ENCODE measurements at places on chromosomes 2 and 18.
A peak's percentile ranks its signal among the peaks of the same experiment; 100 is the strongest.

- no peak for DNase-seq
These were observed 197.3 kb downstream of the ANKRD30B start for GRCh38 chr18:14945286-14945685.

DNA sequence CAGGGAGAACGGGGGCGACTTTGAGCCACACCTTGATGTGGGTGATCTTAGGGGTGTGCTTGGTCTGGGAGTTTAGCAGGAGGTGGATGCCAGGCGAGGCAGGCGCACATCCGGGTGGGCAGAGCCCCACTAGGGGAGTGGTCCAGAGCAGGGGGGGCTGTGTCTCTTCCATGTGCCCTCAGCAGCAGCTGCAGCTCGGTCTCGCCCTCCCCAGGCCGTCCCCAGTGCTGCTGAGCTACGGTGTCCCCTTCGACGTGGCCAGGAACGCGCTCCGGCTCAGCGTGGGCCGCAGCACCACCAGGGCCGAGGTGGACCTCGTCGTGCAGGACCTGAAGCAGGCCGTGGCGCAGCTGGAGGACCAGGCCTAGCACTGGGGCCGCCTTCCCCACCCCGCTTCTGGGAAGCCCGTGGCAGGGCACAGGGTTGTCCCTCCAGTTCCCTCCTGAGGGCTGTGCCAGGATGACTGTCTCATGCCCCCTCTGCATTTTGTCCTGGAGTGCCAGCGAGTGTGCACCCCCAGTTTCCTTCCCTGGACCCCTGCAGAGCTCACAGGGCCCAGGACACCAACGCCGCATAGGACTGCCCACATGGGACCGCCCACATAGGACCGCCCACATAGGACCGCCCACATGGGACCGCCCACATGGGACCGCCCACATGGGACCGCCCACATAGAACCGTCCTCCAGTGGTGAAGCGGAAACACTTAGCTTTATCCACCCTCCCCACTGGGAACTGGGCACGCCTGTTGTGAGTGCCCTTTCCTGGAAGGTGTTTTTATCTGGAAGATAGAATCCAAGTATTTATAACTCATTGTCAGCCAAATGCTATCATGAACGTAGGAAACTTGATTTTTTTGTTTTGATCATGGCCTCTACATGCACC, 1.9 kb upstream of the ESPNL start:
- peak; percentile 87 for DNase-seq

GRCh38 chr18:9898792-9899549, 13.2 kb downstream of the TXNDC2 start:
- DNase-seq: no peak

DNA sequence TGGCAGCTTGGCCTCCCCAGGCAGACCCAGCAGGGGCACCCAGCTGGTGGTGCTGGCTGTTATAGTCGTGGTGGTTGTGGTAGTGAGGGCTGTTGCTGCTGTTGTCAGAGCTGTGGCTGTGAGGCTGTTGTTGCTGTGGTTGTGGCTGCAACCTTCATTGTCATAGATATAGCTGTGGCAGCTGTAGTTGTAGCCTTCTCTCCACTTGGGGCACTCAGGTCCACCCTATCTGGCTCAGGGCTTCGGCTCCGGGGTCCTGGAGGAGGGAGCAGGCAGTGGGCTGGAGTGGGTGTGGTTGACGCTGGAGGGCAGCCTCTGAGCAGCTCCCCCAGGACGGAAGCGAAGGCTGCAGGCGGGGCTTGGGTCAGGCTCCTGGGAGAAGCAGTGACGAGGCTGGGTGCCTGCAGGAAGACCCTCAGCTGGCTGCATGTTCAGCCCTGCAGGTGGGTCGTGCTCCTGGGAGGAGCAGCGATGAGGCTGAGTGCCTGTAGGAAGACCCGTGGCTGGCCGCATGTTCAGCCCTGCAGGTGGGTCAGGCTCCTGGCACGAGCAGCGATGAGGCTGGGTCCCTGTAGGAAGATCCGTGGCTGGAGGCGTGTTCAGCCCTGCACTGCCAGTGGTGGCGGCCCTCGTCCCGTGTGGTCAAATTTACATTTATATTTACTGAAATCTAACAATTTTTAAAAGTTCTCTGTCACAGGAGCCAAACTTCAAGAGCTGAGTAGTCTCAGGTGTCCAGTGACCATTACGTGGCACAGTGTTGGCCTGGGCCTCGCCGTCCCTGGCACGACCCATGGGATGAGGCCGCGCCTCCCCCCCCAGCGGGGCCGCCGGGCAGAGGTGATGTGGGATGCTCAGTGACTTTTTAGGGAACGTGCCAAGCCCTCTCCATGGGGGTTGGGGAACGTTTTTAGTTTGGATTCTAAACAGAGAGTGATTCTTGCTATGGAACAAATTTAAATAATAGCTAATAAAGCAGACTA, 79.2 kb upstream of the PXDN start:
- peak; percentile 21 for DNase-seq

All from HEK293T (cell line).